ENCODE measurements at places on chromosomes 2 and 18. TPM values are rescaled to one million over a fixed set of nuclear protein-coding genes. Genes with fewer than 3 reads are reported as not detected.

Gene FLACC1
- total RNA-seq = 0.22 TPM

Gene PID1
- total RNA-seq = 0.69 TPM

- no peak for DNase-seq
Measured at GRCh38 chr2:17547737-17548136, 7.2 kb downstream of the VSNL1 start.

DNA sequence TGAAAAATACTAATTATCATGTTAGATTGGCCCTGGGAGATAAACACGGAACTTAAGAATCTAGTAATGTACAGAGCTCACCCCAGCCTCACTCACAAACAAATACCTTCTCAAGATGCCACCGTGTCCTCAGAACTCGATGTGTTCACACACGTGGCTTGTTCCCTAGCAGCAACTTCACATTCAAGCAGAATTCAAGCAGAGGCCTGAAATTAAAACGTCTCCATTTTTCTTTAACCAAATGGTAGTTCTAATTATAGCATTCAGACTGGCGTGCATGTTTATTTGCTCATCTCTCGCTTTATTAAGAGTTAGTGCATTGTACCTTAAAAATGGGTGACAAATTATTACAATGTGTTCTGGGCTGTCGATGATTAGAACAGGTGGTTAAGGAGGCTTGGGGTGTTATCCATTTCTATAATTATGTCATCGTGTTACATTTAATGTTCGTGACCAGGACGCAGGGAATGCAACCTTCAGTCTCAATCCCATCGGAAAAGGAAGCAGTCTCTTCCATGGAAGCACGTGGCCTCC is 57.3 kb upstream of the SLC66A3 start:
- DNase-seq = no peak

GRCh38 chr2:74441170-74441689 is 507 bp downstream of the RTKN start:
- DNase-seq = no peak

DNA sequence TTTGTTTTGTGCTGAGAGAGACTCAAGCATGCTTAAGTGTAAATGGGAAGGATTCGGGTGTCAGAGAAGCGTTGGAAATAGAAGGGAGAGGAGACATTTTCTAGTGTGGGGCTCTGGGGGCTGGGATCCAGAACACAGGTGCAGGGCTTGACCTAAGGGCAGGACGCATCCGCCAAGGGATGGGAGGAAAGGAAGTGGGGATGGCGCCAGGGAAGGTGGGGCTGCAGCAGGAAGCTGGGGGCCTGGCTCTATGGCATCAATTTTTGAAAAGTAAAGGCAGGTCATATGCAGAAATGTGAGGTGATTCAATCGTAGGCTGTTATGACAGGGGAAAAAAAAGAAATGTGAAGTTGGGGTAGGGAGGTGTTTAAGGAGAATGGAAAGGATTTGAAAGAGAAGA is 143.2 kb upstream of the SERTAD2 start:
- no peak for DNase-seq

DNA sequence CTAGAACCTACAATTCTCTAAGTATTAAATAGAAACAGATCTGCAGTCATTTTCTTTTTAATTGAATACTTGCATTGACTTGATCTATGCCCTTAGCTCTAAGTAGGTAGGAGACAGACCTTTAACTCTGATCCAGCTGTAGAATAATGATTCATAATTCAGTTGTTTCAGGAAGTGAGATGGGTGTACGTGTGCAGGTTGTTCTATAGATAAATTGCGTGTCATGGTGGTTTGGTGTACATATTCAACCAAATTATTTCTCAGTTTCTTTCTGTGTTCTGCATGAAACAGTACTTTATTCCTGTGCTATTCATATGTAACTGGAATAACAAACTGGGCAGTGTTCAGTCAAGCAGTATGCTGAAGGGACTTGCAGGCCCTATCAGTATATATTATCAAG is 34.3 kb upstream of the CD226 start:
- no peak for DNase-seq

DNA sequence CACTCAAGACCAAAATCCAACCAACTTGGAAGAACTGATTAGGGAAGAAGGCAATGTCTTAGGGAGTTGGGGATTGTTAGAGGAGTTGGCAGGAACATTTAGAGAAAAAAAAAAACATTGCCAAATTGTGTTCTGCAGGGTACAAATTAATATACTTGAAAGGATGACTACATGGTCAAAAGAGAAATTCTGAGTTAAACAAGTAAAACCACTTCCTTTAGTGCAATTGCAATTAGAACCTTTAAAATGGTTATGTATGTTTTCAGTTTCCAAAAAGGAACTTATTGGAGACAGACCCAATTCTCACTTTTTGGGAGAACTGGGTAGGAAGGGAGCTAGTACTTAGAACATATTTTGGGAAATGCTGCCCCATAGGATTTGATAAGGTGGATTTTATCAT is 137.9 kb downstream of the GPD2 start:
- DNase-seq = no peak

Measured in epithelial cell of proximal tubule (primary cell).